Hippocampal formation (tissue), 2 donors: ENCODE measurements at places on chromosomes 5 and 9.

DNA sequence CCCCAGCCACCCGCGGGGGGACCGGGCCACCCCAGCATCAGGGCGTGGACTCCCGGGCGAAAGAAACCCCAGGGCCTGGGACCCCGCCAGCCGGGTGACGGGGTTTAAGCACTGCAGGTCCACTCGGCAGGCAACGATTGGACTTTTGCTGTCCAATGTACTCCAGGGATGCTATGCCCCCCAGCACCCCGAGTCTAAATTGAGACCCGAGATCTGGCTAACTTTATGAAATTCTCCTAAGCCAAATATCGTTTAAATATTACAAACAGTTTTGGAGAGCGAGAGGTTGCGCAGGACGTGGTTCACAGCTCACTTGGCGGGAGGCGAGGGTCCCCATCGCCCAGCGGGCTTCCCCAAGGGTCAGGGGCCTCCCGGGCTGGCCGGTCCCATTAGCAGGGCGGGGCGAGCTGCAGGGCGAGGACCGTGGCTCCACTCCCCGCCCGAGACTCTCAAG lies 384 bp upstream of the MRPS2 start:
- DNase-seq: no peak

GRCh38 chr9:91417602-91418214 lies 5.9 kb downstream of the NFIL3 start:
- no peak for DNase-seq

DNA sequence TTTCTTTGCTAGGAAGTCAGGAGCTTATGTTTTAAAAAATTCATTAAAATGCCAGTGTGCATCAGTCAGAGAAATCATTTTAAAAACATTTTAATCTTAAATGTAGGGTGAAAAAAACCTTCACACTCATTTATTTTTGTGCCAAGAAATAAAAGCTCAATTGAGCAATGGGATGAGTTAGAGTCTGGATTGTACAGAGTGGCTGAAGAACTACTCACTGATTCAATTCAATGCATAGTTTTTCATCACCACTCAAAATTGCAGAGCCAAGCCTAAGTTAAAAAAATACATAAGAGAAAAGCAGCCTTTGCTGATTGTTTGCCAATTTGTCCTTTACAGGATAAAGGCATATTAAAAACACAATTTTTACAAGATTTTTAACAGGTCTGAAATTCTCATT lies 168.2 kb upstream of the DMRTA1 start:
- DNase-seq: no peak

DNA sequence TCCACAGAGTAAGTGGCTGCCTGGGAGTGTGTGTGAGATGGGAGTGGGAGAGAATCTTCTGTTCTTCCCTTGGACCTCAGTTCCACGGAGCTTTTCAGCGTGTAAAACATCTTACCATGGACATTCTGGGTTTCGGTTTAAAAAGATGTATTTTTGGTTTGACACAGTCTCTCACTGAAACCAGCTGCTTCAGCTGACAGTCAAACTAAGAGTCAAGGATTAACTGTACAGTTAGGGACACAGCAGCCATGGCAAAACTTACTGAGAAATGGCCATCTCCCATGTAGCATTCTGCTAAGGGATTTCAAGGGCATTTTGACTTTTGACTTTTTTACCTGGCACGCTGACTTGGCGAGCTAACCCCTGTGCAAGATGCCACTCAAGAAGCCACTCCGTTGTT lies 93.8 kb upstream of the IL12B start:
- DNase-seq: no peak

GRCh38 chr9:127064335-127064734 lies 58.1 kb downstream of the ANGPTL2 start:
- no peak for DNase-seq

DNA sequence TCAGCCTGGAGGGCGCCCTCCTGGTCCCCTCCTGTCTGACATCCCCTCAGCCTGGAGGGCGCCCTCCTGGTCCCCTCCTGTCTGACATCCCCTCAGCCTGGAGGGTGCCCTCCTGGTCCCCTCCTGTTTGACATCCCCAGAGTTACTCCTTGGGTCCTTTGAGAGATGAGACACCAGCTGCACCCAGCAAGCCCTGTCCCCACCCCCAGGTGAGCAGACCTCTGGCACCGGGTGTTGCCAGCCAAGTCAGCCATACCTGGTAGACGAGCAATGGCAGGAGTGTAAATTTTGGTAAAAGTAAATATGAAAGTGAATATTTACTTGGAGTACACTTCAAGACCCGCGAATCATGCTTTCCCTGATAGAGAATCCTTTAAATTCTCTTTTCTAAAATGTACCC lies 25.4 kb downstream of the EXOC3 start:
- DNase-seq: no peak

DNA sequence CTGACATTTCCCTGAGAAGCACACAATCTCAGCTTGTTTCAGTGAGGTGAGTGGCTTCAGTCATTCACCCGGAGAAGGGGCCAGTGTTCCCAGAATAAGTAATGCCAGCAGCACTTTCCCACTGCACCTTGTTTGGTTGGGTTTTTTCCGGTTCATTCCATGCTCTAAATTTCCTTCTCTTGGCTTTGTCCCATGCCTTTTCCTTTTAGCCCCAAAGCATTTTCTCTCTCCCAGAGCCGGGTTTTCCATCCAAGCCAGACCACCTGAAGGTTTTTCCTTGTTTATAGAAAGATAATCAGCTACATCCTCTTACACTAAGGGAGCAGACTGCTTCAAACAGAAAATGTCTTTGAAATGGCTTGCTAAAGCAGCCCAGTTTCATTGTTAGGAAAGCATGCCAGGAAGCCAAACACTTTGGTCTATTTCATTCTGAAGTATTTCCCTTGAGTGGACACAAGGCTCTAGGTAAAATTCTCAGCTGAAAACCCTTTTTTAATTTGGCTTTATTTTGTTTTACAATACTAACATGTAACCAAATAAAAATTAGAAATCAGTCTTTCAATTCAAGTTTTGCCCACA lies 501.6 kb downstream of the DTWD2 start:
- no peak for DNase-seq

DNA sequence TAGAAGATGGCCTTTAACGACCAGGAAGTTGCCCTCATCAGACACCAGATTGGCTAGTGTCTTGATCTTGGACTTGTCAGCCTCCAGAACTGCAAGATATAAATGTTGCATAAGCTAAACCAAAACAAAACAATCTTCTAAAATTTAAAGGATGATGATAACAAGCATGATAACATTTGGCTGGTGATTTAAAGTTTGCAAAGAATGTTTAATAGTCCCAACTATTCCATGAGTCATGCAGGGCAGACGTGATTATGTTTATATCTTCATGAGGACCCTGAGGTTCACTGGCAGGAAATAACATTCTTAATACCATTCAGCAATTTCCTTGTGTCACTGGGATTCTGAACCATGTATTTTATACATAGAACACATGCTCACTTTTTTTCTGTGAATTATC lies 319.8 kb downstream of the HCN1 start:
- no peak for DNase-seq

GRCh38 chr9:97854696-97855485 lies 1.9 kb downstream of the FOXE1 start:
- no peak for DNase-seq

DNA sequence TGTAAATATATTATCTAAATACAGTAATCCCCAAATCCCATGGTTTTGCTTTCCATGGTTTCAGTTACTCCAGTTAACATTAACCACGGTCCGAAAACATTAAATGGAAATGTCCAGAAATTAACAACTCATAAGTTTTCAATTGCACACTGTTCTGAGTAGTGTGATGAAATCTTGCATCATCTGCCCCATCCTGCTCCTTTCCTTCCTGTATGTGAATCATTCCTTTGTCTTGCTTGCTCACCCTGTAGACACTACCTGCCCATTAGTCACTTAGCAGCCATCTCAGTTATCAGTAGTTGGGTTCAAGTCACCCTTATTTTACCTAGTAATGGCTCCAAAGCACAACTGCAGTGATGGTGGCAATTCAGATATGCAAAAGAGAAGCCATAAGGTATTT lies 1568.5 kb upstream of the WWC1 start:
- no peak for DNase-seq

- DNase-seq: no peak
Measured at GRCh38 chr5:124342027-124342471, 404.4 kb downstream of the ZNF608 start.

DNA sequence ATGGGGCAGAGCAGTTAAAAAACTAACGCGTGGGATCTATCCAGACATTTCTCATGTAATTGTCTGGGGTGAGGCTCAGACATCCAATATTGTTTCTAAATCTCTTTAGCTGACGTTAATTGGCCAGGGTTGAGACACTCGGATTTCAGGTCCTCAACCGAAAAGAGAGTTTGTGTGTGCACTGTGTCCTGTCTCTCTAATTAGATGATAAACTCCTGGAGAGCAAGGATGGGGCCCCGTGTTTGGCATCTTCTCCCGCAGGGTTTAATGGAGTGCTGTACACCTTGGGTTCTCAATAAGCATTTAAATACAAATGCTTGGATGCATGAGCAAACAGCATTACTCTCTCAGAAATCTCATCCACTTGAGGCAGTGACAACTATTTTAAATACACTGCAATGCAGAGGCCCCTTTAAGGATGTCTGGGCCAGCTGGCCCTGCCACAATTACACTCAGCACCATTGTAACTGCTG lies 139.6 kb downstream of the MTX3 start:
- DNase-seq: no peak

GRCh38 chr5:133295520-133295919 lies 243.7 kb downstream of the HSPA4 start:
- DNase-seq: no peak

DNA sequence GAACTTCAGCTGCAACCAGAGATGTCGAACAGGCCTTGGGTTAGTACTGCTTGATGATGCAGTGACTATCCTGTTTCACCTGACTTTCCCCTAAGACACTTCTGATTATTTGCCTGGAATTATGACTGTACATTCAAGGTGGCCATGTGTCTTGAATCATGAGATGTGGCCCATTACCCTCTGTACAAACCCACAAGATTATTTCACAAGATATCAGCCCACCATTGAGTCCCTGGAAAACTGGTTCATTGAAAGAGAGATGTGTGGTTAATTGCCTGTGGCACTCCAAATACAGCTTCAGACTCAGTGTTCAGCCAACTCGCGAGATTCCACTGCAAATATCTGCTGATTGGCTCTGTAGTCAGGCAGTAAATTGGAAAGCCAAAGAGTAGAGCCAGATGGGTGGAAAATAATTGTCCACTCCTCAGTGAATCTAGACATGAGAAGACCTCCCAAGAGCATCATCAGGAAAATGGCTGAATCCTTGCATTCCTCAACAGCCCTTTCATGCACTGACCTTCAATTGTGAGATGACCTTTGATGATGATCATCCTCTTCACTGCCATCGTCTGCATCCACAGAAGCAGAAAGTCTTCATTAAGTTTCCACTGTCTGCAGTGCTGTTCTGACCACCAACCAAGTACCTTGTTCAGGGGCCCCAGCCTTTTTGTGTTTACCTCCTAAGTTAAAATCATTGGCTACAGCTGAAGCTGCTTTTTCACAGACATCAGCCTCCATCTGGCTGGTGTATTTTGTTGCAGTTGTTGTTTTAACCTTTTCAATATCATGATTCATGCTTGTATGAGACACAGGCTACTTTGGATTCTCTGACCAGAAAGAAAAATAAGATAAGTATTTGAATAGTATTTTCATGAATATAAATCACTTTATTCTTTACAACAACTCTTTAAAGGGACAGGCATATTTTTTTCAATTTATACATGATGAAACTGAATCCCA lies 75.2 kb downstream of the ESM1 start:
- DNase-seq: no peak

GRCh38 chr9:73773896-73774295 lies 622.2 kb downstream of the ANXA1 start:
- no peak for DNase-seq

GRCh38 chr5:43785198-43785597 lies 182.2 kb downstream of the NNT start:
- no peak for DNase-seq
